ENCODE measurements at places on chromosomes 7 and 10.
A peak's percentile ranks its signal among the peaks of the same experiment; 100 is the strongest.

- no peak for DNase-seq
Measured at GRCh38 chr10:70779088-70779487, 6.1 kb downstream of the TBATA start.

DNA sequence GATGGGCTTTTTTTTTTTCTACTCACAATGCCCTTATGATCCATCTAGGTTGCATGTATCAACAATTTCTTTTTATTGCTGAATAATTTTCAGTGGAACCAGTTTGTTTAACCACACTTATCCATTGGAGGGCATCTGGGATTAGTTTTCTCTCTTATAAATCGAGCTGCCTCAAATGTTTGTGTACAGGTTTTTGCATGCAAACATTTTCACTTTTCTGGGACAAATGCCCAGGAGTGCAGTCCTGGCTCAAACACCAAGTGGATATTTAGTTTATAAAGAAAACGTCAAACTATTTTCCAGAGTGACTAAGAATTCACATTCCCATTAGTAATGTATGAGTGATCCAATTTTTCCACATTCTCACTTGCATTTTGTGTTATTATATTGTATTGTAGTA, 313.4 kb downstream of the CXCL12 start:
- no peak for DNase-seq

DNA sequence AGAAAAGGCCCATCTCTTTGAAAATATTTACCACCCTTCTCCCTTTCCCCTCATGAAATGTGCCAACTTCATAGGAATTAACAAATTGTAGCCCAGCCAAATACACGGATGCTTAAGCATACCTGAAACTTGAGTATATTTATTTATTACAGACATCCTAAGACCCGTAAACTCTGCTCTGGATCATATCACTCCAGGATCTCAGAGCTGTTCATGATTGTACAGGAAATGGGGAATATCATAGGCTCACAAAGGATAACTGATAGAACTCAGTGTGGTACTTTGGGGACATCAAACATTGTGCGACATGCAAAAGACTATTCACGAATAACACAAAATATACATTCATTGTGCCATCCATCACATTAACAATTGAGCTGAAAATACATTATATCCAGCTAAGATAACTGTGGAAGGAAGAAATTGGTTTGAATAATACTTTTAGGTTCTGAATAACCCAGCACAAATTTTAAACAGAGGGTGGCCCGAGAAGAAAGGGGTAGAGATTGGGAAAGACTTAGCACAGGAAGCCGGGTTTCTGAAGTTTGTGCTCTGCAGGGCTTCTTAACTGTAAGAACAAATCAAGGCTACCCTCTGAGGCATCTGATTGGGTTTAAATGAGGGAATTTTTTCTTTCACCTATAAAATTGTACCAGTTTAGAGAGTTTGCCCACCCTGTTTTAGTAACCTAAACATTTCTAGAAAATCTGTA, 2.5 kb downstream of the HOXA1 start:
- DNase-seq: no peak

- DNase-seq: no peak
Measured at GRCh38 chr10:97761331-97761865, 10.4 kb downstream of the SFRP5 start.

- peak; percentile 44 for DNase-seq
Measured at GRCh38 chr10:59907918-59908807, 1.8 kb upstream of the CCDC6 start.

DNA sequence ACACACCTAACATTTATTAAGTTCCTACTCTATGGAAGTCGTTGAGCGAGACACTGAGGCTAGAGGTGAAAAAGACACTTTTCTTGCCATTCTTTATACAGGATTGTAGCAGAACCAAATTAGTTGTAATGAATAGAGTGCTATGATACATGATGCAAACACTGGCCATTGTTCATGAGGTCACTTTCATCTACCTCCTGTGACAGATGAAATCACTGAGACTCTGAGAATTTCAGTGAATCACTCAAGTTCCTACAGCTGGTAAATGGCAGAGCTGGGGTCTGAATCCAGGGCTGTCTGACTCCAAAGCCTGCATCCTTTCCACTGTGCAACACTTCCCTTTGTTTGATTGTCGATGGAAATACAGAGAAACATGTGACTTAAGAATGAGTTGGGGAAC, 657.6 kb downstream of the LRMDA start:
- DNase-seq: no peak

DNA sequence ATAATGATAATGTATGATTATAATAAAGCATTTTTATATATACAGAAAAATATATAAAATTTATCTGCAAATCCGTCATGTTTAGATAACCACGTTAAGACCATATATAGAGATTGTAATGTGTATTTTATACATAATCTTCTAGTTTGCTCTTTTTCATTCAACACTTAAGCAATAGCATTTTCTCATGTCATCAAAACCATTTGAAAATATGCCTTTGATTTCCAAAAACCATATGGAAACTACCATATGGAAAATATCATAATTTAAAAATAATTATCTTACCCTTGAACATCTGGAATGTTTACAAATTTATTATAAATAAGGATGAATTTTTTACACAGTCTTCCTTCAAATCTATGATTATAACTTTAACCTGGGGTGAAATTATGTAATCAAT, 250.4 kb upstream of the NPSR1 start:
- no peak for DNase-seq

- DNase-seq: no peak
Measured at GRCh38 chr10:110496553-110497437, 912 bp upstream of the DUSP5 start.

DNA sequence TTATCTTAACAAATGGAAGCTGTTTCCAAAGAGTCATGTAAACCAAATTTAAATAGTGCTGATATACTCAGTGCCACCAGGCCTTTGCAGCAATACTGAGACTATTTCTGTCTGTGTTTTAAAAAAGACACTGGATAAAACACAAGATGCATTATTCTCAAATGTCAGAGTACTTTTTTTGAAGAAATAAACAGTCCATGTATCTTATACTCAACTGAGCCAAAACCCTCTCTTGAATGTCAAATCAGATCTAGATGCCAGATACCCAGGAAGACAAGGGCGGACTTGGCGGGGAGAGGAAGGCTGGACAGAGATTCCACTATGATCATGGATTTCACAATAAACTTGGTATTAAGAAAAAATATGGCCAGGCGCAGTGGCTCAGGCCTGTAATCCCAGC, 127.6 kb downstream of the COBL start:
- no peak for DNase-seq

DNA sequence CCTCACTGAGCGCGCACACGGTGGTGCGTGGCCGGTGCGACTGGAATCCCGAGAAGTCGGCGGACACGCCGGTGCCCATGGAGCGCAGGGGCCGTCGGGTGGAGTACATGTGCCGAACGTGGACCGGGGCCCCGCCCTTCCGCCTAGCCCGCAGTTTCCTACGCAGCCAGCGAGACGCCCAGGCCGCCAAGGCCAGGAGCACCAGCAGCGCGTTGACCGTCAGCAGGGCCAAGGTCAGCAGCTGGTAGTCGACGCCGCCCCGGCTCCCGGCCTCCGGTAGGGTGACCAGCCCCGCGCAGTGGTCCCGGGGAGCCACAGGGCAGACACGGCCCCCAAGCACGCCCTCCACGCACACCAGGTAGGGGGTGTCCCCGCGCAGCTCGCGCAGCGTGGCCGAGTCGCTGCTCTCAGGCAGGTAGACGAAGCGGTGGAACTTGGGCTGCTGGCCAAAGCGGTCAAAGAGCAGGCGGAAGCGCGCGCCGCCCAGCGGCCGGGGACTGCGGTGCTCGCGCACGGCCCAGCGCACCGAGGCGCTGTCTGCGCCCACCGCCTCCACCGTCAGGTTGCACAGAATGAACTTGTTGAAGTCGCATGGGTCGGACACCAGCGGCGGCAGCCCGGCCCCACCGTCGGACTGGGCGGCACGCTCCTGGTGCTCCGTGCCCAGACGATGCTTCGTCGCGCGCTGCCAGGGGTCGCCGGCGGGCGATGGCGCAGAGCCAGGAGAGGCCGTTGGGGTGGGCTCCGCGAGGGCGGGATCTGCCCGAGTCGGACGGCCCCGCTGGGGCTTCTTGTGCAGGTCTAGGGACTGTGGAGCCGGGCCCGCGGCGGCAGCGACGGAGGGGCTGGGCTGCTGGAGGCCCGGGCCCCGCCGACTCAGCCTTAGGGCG, 2.2 kb downstream of the TRIL start:
- DNase-seq: peak; percentile 66

DNA sequence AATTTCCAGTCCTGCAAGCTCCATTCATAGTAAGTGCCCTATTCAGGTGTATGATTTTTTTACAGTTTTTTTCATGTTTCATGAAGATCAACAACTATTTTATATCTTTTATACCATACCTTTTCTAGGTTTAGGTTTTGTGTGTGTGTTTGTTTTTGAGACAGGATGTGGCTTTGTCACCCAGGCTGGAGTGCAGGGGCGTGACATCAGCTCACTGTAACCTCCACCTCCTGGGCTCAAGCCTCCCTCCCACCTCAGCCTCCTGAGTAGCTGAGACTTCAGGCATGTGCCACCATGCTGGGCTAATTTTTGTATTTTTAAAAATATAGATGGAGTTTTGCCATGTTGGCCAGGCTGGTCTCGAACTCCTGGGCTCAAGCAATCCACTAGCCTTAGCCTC, 35.0 kb downstream of the ARMH3 start:
- DNase-seq: no peak

- no peak for DNase-seq
Measured at GRCh38 chr7:111903797-111904196, 302.4 kb downstream of the DOCK4 start.

- DNase-seq: peak; percentile 90
Measured at GRCh38 chr10:132458586-132459300, 61.7 kb downstream of the PWWP2B start.

- no peak for DNase-seq
Measured at GRCh38 chr10:44581996-44582395, 197.1 kb upstream of the CXCL12 start.

DNA sequence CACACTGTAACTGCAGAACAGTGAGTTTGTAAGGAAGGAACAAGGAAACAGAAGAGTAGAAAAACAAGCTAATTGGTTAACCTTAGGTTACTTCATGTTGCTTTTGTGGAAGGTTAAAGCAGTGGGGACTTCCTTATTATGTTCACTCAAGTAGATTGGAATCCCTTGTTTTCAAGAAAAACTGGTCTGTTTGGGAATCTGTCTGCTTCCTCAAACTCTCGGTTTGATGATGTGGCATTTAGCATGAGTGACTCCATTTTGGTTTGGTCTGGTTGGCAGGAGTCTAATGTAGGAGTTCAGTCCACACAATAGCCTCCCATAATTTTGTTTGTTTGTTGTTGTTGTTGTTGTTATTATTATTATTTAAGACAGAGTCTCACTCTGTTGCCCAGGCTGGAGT, 3.8 kb upstream of the TRIM56 start:
- DNase-seq: no peak

DNA sequence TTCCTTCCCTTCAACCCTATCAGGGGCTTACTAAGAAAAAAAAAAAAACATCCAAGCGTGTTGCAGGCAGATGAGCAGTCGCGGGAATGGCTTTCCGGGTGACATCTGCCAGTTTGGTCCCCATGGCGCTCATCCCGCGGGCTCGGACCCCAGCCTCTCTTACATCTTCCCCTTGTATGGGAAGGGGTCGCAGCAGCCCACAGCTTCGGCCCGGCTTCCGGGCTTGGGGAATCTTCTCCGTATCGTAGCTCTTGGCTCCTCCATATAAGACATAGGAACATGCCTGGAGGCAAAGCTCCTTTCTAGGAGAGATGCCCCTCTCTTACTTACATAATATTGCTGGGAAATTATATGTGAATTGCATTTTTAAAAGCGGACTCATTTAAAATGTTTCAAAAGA, 99.5 kb downstream of the CUX1 start:
- no peak for DNase-seq

GRCh38 chr7:135774284-135774683, 25.7 kb upstream of the FAM180A start:
- DNase-seq: no peak

GRCh38 chr10:28478646-28479045, 54.3 kb upstream of the WAC start:
- DNase-seq: no peak

- peak; percentile 70 for DNase-seq
Measured at GRCh38 chr10:3192856-3193635, 20.5 kb upstream of the PITRM1 start.

DNA sequence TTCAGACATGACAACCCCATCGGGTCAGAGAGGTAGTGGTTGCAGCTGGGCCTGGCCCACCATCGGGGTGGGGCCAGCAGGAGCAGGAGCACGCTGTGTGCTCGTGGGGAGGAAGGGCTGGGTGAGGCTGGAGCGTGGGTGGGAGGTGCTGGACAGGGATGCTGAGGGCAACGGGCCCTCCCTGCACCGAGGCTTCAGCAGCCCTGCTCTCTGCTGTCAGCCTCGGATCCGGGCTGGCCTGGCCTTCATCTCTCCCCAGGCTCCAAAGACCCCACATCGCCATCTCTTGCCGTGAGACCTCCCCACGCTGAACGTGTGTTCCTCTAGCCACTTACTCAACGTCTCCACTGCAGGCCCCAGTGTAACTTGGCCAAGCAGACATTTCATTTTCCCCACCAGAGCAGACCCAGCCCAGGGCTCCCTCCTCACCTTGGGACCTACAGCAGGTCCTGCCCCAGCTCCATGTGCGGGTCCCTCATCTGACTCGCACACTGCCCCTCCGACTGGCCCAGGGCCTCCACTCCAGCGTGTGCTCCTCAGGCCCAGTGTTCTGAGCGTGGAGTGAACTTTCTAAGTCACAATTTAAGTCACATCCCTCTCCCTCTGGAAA, 462.4 kb downstream of the DNAJB6 start:
- no peak for DNase-seq

- DNase-seq: no peak
Measured at GRCh38 chr10:69119896-69120295, 4.1 kb upstream of the VPS26A start.

Data from GM13977 (cell line).